Heart left ventricle (tissue), 16 donors: ENCODE measurements at places on chromosomes 16 and 17. TPM values are rescaled to one million over a fixed set of nuclear protein-coding genes. Genes with fewer than 3 reads are reported as not detected.

Gene TM4SF5
- not detected for total RNA-seq

Gene NPIPA3
- 0.59 TPM for total RNA-seq

Gene KRTAP9-2
- total RNA-seq: not detected

Gene NPIPA8
- total RNA-seq: 0.27 TPM

DNA sequence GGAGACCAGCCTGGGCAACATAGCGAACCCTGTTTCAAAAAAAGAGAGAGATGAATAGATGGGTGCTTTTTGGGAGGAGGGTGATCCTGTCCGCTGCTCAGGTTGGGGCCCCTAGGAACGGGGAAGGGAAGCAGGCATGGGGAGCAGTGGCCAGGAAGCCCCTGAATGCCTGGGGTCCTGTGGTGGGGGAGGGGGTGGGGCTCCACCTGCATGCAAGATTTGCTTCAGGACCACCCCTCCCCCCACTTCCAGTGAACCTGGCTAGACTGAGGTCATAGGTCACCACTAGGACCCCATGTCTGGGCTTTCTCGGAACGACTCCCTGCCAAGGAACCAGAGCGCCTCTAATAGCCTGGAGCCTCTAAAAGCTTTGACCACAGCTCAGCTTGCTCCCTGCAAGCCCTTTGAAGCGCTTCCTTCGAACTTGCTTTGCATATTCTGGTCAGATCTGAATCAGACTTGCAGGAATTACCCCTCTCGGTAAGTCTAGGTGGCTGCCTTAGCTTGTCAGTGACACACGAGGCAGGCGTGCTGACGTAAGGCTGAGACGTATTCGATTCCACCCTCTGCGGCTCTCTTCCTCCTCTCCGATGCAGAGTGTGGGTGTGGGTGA lies 3.7 kb downstream of the SOCS3 start:
- DNase-seq: no peak

DNA sequence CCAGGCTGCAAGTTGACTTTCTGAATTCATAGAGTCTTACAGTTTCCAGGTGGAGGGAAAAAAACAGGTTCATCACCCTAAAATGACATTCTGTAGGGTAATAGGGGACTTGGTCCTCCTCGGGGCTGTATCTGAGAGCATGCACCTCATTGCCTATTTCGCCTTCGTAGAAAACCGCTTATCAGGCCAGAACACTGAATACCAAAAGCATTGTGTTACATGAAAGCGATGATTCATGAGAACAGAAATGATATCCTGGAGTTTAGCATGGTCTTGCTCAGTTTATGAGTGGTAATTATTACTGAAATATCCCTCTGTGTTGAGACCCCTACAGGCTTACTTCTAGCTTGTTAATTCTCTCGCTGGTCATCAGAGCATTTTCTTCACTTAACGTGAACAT lies 61.4 kb upstream of the ARHGAP44 start:
- no peak for DNase-seq

- DNase-seq: peak; percentile 24
Measured at GRCh38 chr17:30290696-30291542, 825 bp downstream of the BLMH start.

DNA sequence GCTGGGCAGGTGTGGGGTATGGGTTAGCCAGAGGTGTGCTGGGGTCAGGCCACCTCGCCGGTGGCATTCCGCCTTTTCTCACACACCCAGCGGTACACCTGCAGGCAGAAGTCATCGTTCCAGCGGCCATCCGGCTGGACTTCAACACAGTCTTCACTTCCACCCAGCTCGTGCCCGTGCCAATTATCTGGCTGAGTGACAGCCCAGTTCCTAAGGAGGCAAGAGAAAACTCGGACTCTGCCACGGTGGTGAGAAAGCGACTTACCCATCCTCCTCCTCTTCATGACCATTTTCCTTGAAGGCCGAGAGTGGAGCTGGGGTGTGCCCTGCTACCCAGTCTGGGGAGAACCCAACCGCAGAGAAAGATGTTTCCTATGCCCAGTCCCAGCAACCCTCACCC lies 13.1 kb downstream of the ASGR2 start:
- DNase-seq: no peak

- no peak for DNase-seq
Measured at GRCh38 chr16:83040174-83040573, 413.4 kb downstream of the CDH13 start.

DNA sequence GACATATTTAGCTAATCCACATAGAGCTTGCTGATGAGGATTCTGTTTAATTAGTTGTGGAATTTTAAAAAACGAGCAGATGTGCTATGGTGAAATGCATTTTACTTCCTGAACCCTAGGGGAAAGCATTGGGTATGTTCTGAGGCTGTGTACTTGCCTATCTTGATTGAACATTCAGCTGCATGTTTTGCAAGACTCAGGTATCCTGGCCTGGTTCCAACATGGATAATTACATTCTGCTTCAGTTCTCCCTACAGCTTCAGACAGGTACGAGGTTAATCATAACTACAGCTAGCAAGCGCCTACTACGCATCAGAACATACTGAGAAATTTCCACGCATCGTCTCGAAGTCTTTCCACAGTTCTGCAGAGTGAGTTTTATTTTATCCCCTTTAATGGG lies 77.0 kb downstream of the HS3ST2 start:
- no peak for DNase-seq

- DNase-seq: no peak
Measured at GRCh38 chr16:392450-393030, 4.5 kb upstream of the NME4 start.

GRCh38 chr17:20944014-20944865 lies 98.6 kb downstream of the USP22 start:
- no peak for DNase-seq

DNA sequence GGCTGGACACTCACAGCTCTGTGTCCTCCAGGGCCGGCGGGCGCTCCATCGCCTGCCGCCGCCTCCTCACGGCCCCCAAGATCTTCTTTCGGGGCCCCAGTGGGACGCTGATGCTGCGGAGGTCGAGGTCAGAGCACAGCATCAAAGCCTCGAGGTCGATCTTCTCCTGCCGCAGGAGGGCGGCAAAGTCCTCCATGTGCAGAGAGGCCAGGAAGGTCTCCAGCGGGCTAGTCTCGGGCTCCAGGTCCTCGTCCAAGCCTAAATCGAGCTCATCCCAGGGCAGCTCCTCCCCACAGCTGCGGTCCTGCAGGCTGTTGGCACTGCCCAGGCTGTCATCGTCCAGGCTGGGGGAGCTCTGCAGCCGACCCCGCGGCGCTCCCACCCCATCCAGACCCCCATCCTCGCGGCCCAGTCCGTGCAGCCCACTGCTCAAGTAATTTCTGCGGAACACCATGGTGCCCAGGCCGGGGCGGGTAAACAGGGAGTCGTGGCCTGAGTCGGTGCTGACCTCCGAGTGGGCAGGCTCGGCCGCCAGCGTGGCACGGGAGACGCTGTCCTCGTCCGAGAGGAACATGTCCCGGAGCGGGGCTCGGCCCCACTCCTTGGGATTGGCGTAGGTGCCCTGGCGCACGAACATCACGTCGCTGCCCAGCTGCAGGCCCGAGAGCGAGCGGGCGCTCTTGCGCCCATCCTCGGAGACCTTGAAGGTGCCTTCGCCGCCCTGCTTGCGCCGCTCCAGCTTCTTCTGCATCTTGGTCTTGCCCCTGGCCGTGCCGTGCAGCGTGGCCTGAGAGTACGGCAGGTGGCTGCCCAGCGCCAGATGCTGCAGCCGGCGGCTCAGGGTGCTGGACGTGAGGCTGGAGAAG lies 3.4 kb downstream of the USH1G start:
- no peak for DNase-seq

DNA sequence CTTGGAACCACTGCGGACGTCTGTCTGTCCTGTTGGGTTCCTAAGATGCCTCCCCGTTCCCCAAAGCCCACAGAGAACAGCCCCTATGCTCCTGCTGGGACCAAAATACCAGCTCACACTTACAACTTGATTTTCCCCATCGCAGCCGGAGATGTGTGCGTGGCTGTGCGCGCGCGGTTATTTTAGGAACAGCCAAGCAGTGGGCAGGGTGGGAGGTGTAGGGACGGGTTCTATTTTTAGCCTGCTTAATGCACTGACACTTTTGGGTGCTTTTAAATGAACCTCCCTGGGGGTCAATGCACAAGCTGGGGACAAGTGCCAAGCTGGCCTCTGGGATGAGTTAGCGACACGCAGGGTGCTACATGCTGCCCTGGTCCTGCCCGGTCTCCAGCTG lies 74.1 kb downstream of the KLHDC4 start:
- no peak for DNase-seq

DNA sequence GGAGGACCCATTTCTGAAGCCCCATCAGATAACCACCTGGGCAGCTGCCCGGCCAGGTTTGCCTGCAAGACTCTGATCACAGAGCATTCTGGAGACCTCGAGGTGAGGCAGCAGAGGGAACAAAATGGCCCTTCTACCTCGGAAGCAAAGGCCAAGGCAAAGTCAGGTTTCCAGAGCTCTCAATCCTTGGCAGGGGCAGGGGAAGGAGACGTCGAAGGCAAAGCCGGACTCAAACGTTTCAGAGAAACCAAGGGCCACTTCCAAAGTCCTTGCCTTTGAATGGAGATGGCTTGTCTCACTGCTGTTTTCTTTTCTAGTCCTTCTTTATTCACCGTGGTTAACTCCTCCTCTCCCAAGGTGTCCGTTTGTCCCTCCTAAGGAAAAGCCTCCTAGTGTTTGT lies 355.3 kb downstream of the SOX9 start:
- DNase-seq: no peak

DNA sequence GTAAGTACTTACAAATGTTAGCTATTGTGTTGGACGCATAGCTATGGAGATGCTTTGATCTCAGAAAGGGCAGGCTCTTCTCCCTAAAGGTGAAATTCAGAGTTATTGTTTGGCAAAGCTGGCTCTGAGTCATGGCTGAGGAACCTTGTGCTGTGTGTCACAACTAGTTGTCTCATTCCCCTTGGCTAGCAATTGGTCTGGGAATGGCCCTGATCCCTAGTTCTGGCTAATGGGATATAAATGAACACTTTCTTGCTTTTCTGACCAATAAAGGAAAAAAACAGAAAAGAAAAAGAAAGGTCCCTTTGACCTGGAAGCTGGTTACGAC lies 210.6 kb downstream of the MAP2K4 start:
- DNase-seq: no peak

GRCh38 chr16:88378401-88378800 lies 4.4 kb upstream of the ZNF469 start:
- peak; percentile 10 for DNase-seq

- DNase-seq: no peak
Measured at GRCh38 chr17:67427424-67427823, 50.3 kb downstream of the PITPNC1 start.

GRCh38 chr17:65271296-65271695 lies 134.1 kb downstream of the RGS9 start:
- DNase-seq: no peak

- DNase-seq: no peak
Measured at GRCh38 chr17:8116776-8117175, 1.5 kb downstream of the ALOXE3 start.

GRCh38 chr16:20903116-20903898 lies 2.7 kb downstream of the LYRM1 start:
- no peak for DNase-seq

DNA sequence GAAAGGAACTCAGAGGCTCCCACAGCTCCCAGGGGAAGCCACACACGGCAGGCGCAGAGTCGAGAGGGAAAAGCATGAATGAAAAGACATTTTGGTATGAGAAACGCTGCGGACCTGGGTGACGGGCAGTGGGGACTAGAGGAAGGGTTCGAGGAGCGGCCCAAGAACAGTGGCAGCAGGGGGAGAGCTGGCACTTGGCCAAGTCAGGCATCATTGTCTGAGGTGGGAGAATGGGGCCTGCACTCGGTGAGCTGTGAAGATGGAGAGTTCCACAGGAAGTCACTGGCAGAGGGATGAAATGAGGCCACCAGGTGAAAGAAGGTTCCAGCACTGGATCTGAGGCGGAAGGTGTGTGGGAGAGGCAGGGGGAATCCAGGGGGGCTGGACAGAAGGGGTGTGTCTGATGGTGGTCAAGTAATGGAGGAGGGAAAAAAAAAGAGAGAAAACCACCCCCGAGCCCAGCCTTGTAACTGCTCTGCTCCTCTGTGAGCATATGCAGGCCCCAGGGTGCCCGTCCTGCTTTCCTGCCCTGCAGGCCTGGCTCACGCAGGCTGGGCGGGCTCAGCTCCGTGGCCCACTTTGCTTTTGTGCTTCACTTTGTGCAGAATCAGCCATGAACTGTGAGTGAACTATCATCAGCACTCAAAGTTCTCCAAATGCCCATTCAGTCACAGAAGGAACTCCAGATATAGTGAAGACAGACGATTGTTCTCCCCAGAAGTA lies 31.8 kb downstream of the TMEM204 start:
- no peak for DNase-seq

GRCh38 chr16:24088767-24089166 lies 167.4 kb upstream of the CACNG3 start:
- DNase-seq: no peak

GRCh38 chr16:87693827-87694226 lies 72.0 kb downstream of the KLHDC4 start:
- DNase-seq: no peak

DNA sequence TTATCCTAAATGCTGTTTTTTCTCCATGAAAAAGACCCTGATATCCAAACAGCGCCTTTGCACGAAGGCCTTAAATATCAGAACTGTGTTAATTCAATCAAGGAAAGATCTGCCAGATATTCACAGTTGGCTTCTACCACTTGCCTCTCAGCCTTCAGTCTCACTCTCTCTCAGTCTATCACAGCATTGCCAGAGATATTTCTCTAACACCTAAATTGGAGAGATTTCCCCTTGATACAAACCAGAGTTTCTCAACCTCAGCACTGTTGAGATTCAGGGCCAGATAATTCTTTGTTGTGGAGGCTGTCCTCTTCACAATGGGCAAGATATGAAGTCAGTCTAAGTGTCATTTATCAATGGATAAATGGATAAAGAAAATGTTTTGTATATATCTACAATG lies 454.1 kb upstream of the MAF start:
- no peak for DNase-seq

DNA sequence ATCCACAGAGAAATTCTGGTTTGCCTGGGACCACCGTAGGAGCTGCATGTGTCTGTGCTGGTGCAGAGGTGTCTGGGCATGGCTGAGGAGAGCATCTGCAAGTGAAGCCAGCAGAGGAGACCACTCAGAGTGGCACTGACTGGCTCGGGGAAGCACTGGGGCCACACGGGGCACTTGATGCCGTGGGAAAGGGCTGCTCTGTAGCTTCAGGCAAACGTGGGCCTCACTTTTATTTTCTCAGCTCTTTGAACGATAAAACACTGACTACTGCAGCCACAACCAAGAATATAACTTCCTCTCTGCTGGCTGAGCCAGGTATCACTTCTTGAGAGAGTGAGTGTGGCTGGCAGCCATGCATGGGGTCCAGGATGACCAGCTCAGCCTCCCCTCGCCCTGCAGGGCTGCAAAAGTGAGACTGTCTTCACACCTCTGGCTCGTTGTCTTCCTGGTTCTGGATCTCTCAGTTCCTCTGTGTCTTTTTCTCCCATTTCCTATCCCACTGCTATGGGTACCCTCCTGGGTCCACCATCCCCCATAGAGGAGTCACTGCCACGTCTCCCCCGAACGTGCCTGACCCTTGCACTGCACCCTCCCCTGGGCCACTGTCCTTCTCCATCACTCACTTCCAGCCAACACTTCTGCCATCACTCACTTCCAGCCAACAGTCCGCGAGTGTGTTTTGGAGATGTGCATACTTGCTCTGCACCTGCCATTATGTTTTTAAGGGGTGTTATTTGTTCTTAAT lies 201.4 kb upstream of the CHMP6 start:
- no peak for DNase-seq
